ENCODE measurements at places on chromosomes 4 and X. TPM values are rescaled to one million over a fixed set of nuclear protein-coding genes. Genes with fewer than 3 reads are reported as not detected.

The MAGEC3 gene
- not detected for total RNA-seq

GRCh38 chr4:89725268-89725667, 111.7 kb downstream of the SNCA start:
- DNase-seq = no peak

DNA sequence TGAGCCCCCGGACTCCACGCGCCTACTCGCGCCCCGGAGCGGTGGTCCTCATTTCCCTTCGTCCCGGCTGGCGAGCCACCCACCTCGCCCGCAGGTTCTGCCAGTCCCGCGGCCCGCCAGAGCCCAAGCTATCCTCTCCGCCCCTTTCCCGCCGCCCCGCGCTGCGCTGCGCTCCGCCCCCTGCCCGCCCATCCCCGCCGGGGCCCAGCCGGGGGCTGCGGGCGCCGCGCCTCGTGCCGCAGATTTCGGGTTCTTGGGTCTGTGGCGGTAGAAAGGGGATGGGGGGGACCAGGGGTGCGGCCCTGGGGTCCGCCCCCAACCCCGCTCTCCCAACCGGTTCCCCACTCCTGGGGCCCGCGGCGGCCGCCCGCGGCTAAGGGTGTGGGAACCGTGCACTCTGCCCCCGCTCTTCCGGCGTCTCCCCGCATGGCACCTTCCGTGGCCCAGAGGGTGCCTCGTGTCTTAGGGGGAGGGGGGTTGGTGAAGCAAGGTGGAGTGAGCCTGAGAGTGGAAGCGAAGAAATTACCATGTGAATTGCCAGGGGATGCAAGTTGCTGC, 650.8 kb upstream of the DIPK2B start:
- peak; percentile 62 for DNase-seq

- DNase-seq = no peak
Measured at GRCh38 chr4:186593587-186593973, 38.2 kb upstream of the MTNR1A start.
